Mesendoderm (in vitro differentiated cells): ENCODE measurements at places on chromosomes 4 and X.

DNA sequence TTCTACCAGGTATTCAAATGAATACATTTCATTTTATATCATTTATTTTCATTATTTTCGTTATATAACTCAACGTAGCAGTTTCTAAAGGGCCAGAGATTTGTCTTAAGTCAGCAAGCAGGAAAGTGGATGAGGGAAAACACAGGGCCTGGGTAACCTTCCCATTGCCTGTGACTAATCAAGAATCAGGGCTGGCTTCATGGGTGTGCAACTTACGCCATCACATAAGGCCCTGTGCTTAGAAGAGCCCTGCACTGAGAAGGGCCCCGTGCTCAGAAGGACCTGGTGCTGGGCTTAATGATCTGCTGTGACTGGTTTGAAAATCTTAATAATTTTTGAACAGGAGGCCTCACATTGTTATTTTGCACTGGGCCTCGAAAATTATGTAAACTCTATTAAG is 65.4 kb upstream of the FAM9C start:
- DNase-seq = no peak

DNA sequence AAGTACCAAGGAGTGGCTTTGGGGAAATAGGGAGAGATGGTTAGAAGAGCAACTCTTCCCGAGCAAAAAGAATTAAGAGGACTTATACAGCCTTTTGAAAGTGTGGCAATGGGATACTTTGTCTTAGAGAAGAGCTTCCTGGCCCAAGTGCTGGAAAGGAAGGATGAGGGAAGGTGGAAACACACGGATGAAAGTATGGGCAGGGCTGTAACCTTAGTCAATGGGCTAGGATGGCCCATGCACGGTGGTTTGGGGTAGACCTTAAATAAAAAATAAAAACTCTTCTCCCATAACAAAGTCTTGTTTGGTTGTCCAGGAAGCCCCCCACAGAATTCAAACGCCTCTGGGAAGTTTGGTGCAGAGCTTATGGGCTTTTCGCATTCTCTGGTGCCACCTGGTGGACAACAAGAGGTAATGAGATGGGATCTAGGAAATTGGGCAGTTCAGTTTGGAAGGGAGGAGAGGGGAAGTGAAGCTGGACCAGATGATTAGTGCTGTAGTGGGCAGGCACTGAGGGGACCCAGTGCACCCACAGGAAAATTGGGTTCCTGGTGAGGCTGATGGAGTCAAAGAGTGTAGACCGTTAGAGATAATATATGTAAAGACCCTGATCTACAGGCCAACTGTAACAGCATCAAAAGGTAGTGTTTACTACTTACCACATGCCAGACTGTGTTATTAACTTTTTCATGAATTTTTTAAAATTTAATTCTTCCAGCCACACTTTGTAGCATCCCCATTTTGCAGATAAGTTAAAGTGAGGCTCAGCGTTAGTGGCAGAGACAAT is 13.8 kb upstream of the ENOX2 start:
- DNase-seq = peak; percentile 58

GRCh38 chr4:135244696-135245095 is 1043.1 kb upstream of the PABPC4L start:
- peak; percentile 16 for DNase-seq

- peak; percentile 25 for DNase-seq
These were observed at the start of gene FGF5 for GRCh38 chr4:80266253-80266901. Gene FGF5 (plus strand): TSS chr4:80266664. CDS start chr4:80266825, 161 bp downstream.

- DNase-seq = no peak
These were observed 25.4 kb upstream of the RASL11B start for GRCh38 chr4:52836678-52837077.

GRCh38 chr4:9963328-9963727 is 58.0 kb downstream of the SLC2A9 start:
- DNase-seq = no peak

DNA sequence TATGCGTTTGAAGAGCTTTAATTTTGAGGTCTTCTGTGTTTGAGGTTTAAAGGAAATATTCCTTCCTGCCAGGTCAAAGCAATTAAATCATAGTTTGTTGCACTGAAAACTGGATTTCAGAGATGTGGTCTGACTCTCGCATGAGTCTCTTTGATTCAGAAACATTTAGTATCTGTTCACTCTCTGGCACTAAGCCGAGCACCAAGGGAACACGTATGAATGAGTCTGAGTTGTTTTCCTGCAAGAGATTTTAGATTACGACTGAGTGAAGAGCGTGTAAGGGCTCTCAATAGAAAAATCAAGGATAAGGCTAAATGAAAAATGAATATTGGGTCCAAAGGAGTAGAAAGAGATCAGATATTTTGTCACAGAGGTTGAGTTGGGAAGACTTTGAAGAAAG is 875.4 kb upstream of the PRKX start:
- DNase-seq = no peak

GRCh38 chr4:144259285-144259684 is 118.8 kb upstream of the GYPA start:
- no peak for DNase-seq

DNA sequence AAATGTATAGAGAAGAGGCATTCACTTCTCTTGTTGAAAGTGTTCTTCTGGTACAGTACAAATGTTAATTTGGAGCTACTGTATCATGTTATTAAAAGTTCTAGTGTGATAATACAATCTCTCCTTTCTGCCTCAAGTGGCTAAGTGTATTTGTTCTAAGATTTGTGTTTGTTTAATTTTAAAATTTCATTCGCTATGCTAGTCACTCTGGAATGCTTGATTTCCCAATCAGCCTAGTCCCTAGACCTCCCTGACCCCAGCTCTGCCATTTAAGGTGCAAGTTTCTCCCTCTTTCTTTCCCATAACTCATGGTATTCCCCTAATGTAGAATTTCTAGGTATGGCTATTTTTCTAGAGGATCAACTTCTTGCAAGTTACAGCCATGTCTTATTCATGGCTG is 817.4 kb downstream of the STIM2 start:
- no peak for DNase-seq

GRCh38 chr4:100299046-100299840 is 109.0 kb upstream of the DDIT4L start:
- DNase-seq = no peak

- peak; percentile 32 for DNase-seq
These were observed 116.0 kb downstream of the SNCA start for GRCh38 chr4:89720981-89721380.

- peak; percentile 59 for DNase-seq
These were observed 55.0 kb downstream of the FAM53A start for GRCh38 chr4:1628892-1629698.

DNA sequence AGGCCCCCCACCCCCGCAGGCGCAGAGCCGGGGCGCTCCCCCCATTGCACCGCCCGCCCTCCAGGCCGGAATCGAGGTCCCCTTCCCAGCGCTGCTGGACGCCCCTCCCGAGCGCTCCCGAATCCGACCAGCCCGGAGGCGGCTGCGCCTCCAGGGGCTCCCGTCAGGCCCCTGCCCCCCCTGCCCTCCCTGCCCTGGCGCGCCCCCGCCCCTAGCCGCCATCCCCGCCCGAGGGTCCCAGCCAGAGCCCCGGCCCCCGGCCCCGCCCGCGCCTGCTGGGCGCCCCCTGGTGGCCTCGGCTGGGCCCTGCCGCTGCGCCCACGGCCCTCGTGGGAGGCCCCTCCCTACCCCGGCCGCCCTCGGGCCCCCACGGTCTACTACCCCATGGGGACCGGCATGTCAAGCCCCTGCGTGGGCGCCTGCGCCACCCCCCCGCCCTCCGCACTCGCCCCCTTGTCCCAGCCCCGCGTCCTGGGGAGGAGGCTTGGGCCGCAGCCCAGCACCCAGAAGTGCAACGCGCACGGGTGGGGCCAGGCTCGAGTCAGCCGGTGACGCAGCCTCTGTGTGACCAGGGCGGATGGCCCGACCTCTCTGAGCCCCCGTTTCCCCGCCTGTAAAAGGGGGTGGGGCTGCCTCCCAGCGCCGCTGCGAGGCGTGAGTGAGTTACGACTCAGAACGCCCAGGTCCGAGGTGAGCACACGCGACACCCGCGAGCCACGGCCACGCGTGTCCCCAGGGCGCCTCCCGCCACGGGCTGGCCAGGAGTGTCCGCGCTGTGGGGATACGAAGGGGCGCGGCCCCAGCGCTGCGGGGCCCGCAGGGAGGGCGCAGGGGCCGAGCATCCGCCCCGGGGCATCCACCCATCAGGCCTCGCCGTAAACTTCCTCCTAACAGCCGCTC is 104.9 kb downstream of the FAM53A start:
- DNase-seq = peak; percentile 68

- DNase-seq = no peak
These were observed 5.6 kb downstream of the SEPTIN11 start for GRCh38 chr4:76955182-76955581.

GRCh38 chr4:137621056-137621455 is 88.8 kb upstream of the PCDH18 start:
- DNase-seq = no peak

- DNase-seq = no peak
These were observed 106.7 kb upstream of the PSAPL1 start for GRCh38 chr4:7541414-7541810.
